T-cell (primary cell): ENCODE measurements at places on chromosomes 16 and 17.

DNA sequence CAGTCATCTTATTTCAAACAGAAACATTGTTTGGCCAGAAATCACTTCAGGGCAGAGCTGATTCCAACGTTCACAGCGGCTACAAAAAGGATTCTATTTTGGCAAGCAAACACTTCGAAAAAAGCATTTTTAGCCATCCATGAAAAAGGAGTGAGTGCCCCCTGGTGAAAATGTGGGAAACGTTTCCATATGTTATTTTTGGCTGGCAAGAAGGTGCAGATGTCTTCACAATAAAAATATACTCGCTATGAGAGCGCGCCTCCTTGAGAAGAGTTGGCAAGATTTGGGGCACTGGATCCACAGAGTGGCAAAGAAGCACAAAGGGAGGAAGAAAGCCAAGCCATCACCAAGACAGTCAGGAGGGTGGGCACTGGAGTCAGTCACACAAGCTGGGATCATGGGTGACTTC, 191.1 kb downstream of the CHD9NB start:
- DNase-seq: no peak

DNA sequence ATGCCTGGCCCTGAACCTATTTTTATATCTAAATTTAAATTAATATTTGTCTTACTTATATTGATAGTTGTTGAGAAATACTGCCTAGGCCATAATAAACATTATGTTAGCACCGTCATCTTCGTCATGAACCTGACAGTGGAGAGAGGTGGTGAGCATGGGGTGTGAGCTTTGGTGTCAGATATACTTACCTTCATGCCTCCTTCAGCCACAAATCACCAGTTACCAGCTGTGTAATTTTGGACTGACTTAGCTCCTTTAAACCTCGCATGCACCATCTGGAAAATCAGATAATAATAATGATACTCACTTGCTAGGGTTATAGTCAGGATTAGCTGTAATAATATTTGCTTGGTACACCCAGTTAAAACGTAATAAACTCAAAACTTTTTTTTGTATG, 35.0 kb downstream of the SNX29 start:
- no peak for DNase-seq

DNA sequence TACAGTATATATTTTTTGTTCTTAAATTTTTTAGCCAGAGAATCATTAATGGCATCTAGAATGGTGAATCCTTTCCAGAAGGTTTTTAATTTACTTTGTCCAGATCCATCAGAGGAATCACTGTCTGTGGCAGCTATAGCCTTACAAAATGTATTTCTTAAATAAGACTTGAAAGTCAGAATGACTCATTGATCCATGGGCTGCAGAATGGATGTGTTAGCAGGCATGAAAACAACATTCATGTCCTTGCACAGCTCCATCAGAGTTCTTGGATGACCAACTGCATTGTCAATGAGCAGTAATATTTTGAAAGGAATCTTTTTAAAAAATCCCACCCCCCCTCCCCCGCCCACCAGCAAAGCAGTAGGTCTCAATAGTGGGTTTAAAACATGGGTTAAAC, 51.4 kb downstream of the CACNG1 start:
- DNase-seq: no peak

GRCh38 chr16:51141106-51141505, 10.0 kb downstream of the SALL1 start:
- DNase-seq: no peak

GRCh38 chr17:82358465-82359350, at the start of gene TEX19:
TEX19 (plus strand) TSS chr17:82359247; CDS start chr17:82362151, 2,904 bp downstream.
- DNase-seq: no peak

DNA sequence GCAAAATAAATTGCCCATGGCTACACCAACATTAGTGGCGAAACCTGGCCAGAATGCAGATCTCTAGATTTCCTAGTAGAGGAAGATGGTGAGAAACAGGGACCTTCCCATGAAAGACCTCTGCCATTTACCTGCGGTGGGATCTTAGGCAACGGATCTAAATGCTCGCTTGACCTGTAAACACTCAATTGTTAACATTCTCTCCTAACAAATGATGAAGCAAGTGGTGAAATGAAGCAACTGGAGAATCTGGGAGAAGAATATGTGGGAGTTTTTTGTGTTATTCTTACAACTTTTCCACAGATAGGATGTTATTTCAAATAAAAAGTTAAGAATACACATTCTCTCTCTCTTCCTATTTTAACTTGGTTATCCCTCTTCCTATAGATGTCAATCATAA, 56.6 kb downstream of the SMG6 start:
- no peak for DNase-seq

GRCh38 chr17:35235917-35236316, 7.0 kb upstream of the SLFN5 start:
- DNase-seq: no peak

- DNase-seq: peak; percentile 51
Observed at GRCh38 chr17:48543107-48543853, 1.6 kb downstream of the HOXB2 start.

- DNase-seq: no peak
Observed at GRCh38 chr16:80319181-80319580, 221.6 kb upstream of the DYNLRB2 start.

DNA sequence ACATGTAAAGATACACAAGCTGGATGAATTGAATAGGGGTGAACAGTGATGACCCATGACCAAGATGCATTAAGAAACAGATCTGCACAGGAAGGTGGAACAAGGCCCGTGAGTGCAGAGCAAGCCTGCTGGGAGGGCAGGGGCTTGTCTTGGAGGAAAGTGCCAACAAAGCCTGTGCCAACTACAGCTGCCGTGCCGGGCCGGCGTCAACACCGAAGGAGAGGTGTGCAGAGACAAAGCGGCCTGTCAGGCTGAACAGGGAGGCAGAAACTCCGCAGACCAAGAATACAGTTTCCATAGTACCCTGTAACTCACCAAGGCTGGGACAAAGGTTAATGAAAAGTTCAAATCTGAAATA, 46.7 kb downstream of the ANKRD11 start:
- no peak for DNase-seq

DNA sequence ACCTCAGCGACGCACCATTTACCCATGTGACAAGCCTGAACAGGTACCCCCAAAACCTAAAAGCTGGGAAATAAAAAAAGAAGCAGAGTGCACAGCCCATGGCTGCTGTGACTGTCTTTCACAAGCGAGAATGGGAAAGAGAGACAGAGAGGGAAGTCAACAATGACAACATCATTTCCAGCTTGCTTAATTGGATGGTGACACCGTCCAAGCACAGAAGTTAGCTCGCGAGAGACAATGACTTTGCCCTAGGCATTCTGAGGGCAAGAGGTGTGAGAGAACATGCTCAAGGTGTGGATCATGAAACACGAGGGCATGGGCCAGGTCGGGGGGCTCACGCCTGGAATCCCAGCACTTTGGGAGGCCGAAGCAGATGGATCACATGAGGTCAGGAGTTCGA, 19.3 kb upstream of the NSMCE1 start:
- no peak for DNase-seq

- no peak for DNase-seq
Observed at GRCh38 chr17:44628243-44629188, 27.8 kb upstream of the MEIOC start.

DNA sequence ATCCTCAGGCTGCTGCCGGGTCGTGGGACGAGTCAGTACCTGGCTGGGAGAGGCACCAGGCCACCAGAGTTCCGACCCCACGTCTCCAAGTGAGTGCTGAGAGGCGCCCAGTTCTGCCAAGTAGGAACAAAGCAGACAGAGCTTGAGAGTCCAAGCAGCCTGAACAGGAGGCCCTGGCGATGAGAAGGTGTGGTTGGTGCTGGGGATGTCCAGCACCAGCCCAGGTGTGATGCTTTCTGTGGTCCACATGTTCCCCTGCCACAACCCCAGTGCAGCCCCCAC, 10.8 kb downstream of the TAX1BP3 start:
- DNase-seq: no peak

DNA sequence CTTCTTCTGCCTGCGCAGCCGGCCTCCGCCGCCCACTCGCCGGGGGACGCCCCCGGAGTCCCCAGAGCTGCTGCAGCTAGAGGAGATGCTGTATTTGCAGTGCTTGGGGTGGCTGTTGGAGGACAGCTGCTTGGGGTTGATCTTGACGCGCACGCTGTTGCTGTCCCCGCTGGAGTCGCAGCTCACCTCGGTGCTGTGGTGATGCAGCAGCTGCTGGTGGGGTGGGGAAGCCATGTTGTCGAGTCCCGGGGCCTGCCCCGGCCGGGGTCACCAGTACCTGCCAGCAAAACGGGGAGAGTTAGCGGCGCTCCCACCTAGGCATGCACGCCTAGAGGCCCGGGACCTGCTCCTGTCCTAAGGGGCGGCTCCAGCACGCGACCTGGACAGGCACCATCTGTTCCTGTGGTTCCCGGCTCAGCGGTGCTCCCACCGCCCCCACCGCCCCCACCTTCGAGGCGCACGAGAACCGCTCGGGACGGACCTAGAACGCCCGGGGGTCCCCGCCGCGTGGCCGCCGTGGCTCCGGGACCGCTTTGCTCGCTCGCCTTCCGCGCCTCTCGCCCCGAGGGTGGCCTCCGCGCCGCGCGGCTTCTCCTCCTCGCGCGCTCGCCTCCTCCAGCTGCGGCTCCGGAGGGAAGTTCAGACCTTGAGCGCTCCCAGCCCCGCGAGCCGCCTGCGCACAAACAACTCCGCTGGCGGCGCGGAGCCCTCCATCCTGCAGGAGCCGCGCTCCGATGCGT, 863 bp downstream of the ADCY9 start:
- DNase-seq: peak; percentile 28
